Posterior cingulate gyrus (tissue), 11 donors: ENCODE measurements at places on chromosomes 1 and 21.

GRCh38 chr21:35563885-35564451, 496.4 kb downstream of the SETD4 start:
- DNase-seq, result no peak

GRCh38 chr21:41752231-41752681, 14.6 kb downstream of the RIPK4 start:
- no peak for DNase-seq

DNA sequence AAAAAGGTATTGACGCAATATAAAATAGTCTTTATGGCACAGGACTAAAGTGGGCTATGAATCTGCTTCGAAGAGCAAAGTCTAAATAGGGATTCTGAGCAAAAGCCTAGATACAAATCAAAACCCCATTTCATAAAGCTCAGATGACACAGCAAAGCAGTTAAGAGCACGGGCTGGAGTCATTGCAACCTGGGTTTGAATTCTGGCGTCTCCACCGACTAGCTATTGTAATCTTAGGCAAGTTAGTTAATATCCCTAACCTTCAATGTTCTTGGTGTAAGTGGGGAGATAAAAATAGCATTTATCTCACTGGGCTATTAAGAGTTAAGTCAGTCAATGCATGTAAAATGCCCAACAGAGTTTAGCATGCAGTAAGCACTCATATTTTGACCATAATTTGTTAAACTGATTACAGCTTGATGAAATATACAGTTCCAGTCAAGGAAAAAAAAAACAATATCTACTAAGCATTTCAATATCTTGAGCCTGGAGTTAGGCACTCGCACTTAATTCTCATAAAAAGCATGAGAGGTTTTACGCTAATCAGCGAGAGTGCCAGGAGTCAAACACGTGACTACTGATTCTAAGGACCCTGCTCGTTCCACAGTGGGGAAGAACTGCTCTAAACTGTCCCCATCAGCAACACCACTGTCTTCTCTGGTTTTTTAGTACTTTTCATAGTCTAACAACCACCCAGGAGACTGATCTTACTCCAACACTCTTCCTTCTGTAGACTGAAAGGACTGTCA, 75.5 kb downstream of the JAK1 start:
- no peak for DNase-seq

- DNase-seq, result peak; percentile 89
Measured at GRCh38 chr1:161198194-161198896, 509 bp downstream of the ADAMTS4 start.

GRCh38 chr1:42210421-42211133, 46.0 kb upstream of the GUCA2A start:
- DNase-seq, result no peak

- no peak for DNase-seq
Measured at GRCh38 chr1:177975588-177976495, 6.0 kb upstream of the SEC16B start.

- no peak for DNase-seq
Measured at GRCh38 chr1:48493041-48493440, 21.0 kb upstream of the SPATA6 start.

GRCh38 chr1:3774946-3775489, 2.5 kb downstream of the SMIM1 start:
- DNase-seq, result no peak

GRCh38 chr1:161218301-161219077, 3.4 kb downstream of the FCER1G start:
- DNase-seq, result no peak

DNA sequence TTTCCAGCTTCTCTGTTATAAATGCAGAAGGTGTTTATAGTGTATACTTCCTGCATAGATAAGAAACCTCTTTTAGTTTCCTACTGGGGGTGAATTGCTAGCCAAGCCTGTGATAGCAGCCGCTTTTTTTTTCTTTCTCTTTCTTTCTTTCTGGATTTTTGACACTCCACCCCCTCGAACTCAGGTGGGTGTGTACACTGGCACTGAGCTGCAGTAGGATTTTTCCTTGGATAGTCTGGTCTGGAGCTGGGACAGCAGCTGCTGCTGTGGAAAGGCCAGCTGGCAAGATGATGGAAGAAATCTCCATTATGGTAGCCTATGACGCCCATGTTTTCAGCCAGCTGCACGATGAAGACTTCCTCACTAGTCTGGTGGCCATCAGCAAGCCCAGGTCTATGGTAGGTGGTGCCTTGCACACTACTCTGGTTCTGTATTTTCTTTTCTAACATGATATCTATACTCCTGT, 122.5 kb upstream of the CACYBP start:
- peak; percentile 34 for DNase-seq

DNA sequence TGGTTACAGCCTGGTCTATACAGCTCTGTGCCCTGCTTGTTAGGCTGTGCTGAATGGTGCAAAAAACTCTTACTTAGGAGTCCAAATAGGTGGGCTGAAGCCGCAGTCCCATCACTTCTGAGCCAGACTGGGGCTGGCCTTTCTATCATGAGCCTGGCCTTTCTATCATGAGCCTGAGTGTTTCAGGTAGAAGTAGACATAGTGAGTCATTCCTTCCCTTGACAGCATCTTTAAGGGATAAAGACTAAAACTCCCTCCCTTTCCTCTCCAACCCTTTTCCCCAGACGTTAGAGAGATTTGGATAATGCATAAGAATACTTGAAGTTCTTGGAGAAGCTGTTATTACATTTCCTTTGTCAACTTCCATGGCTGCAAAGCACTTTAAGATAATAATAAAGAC, 46.5 kb upstream of the PARP1 start:
- DNase-seq, result no peak

DNA sequence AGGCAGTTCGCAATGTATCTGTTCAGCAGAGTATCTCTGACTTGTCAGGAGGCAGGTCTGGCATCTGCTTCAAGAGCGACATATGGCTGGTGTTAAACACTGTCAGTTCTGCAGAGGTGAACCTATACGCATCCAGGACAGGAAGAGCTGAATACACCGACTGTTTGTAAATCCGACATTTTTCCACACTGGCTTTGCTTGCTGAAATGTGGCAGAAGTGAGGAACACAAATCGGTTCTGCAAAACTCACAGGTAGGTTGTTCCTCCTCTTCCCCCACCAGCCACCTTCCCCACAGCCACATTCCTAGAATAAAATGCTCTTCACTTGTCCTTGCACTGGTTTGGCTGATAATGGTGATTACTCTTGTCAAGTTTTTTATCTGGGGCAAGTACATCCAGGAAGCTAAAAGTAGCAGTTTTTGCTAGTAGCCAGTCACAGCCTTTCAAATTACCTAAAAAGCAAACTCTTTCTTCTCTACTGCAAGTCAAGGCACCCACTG, 289.2 kb downstream of the GRIK1 start:
- no peak for DNase-seq

GRCh38 chr1:118821801-118822200, 166.3 kb downstream of the TBX15 start:
- DNase-seq, result no peak

- no peak for DNase-seq
Measured at GRCh38 chr1:80882553-80882952, 918.2 kb upstream of the ADGRL2 start.

GRCh38 chr1:67429528-67430357, 459 bp downstream of the SERBP1 start:
- DNase-seq, result peak; percentile 19

- DNase-seq, result no peak
Measured at GRCh38 chr1:57270927-57271698, 152.7 kb downstream of the DAB1 start.

DNA sequence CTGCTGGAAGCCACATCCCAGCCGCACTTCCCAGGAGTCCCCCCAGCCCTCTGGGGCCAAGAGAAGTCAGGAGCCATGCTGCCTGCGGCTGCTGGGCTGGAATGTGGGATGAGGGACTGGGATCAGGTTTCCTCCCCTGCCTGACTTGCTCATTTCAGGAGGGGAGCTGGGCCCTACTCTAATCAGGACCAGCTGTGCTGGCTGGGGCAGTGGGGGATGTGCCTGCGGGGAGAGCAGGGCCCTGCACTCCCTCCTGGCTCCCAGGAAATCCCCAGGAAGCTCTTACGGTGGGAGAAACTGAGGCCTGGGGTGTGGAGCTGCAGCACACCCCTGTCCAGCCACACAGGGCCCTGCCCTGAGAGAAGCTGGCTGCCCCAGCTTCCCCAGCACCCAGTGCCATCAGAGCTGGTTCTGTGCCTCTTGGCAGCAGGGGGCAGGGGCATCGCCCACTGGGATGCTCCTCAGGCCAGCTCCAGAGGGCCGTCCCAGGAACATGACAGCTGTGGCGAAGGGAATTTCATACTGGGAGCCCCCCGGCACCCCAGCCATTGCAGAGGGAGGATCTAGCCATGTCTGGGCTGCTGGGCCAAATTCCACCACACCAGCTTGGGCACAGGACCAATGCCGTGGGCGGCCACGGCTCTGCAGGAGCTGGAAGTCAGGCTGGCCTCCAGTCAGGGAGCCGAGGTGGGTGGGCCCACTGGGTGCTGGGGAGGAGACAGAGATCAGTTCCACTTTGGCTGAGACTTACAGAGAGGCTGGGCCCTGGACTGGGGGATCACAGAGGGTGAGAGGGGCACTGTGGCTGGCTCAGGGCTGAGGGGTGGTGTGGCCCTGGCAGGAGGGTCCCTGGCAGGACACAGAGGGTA, 21.3 kb upstream of the PRSS38 start:
- peak; percentile 50 for DNase-seq

- DNase-seq, result no peak
Measured at GRCh38 chr1:78919150-78919549, 87.4 kb downstream of the ADGRL4 start.

DNA sequence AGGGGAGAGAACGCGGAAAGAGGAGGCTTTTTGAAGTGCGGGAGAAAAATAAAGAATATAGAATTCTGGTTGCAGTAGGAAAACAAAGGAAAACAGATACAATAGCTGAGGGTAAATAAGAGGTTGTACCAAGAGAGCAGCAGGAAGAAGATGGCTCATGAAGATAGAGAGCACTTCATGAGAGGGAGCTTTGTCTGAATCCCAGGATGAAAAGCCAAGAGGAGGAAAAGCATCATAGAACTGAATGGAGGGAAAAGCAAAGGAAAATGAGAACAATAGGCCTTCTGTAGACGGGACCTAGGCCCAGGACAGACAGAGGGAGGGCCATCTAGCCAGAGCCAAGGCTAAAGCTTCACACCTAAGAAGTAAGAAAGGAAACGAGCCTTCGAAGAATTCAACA, 49.5 kb downstream of the ATP6V1G3 start:
- no peak for DNase-seq

- peak; percentile 65 for DNase-seq
Measured at GRCh38 chr1:145962157-145963102, 1.9 kb downstream of the ANKRD34A start.

GRCh38 chr21:42674351-42674940, 21.0 kb downstream of the PDE9A start:
- DNase-seq, result no peak

- DNase-seq, result peak; percentile 75
Measured at GRCh38 chr1:176897350-176898236, 266.9 kb downstream of the ASTN1 start.

GRCh38 chr1:6686294-6686693, 15.3 kb downstream of the DNAJC11 start:
- DNase-seq, result no peak

DNA sequence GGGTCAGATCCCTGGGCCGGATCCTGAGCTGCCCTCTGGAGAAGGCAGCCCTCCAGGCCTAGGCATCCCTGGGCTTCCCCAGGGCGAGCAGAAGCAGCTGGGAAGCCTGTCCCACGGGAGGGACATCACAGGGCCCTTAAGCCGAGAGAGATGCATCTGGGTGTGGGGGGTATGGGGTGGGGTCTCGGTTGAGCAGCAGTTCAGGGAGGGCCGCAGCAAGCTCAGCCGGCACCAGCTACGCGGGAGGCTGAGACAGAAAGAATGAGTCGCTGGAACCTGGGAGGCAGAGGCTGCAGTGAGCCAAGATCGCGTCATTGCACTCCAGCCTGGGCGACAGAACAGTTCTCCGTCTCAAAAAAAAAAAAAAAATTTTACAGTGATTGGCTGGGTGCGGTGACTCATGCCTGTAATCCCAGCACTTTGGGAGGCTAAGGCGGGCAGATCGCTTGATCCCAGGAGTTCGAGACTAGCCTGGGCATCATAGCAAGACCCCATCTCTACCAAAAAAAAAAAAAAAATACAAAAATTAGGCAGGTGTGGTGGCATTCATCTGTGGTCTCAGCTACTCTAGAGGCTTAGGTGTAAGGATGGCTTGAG, 37.7 kb downstream of the RRP1 start:
- no peak for DNase-seq

- no peak for DNase-seq
Measured at GRCh38 chr1:72097851-72098570, 184.3 kb downstream of the NEGR1 start.

- no peak for DNase-seq
Measured at GRCh38 chr1:62054188-62054587, 140.5 kb upstream of the L1TD1 start.

DNA sequence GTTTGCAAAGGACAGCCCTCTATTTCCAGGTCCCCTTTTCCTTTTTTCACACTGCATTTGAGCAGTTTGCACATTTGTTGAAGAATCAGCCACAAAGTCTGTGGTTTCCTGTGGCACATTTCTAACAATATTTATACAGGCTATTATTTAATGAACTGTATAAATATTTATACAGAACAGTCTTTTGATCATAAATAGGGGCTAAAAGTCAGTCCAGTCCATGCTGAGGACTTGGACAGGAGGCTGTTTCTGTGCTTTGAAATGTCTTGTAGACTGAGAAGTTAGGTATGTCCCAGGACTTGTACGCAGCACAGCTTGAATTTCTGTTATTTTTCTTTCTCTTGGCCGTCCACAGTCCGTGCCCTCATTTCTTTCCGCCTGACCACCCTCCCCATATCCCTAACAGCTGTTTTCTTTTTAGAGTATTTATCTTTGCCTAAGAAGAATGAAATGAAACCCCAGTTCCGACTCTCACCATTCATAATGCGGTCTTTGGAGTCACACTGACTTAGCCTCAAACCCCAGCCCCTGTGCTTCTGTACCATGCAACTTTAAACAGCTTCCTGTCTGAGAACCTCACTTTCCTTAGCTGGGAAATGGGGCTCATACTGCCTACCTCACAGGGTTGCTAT, 19.7 kb downstream of the FGGY start:
- DNase-seq, result no peak

- DNase-seq, result peak; percentile 34
Measured at GRCh38 chr1:23167353-23168078, 1.1 kb downstream of the LUZP1 start.

DNA sequence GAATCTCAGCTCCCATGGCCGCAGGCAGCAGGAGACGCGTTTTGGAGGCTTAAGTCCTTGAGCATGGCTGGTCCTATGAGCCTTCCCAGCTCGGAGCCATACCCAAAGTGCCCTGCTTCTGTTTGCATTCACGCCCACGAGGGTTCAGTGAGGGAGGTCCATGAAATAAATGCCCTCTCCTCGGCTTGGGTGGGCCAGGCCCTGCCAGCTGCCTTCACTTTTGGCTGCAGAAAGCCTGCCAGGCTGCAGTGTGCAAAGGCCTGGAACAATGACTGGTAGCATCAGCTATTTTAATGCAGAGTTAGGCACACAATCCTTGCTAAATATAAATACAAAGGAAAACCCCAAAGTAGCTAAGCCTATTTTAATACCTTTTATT, 49.4 kb downstream of the H3-3A start:
- peak; percentile 43 for DNase-seq

- DNase-seq, result no peak
Measured at GRCh38 chr1:2291577-2291976, 63.5 kb downstream of the SKI start.

- no peak for DNase-seq
Measured at GRCh38 chr1:158154501-158154900, 26.2 kb upstream of the CD1D start.

- no peak for DNase-seq
Measured at GRCh38 chr1:100076744-100077143, 56.0 kb downstream of the SASS6 start.
